Omental fat pad (tissue), 4 donors: ENCODE measurements at places on chromosomes 7 and 10.

DNA sequence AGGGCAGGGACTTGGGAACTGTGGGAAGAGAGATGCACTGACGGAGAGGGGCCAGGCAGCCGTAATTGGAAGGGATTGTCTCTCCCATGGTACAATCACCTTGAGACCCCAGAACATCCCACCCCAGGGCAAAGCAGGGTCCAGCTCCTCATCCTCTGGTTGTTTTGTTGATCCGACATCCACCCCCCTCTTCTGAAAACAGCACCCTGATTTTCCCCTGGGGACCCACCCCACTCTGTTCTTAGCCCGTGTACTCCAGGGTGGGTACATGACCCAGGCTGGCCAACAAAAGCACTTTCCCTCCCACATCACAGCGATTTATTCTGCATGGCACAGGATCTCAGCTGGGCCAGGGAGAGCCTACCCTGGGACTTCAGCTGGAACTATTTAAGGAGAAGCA, 14.1 kb downstream of the PDZD7 start:
- DNase-seq: no peak

DNA sequence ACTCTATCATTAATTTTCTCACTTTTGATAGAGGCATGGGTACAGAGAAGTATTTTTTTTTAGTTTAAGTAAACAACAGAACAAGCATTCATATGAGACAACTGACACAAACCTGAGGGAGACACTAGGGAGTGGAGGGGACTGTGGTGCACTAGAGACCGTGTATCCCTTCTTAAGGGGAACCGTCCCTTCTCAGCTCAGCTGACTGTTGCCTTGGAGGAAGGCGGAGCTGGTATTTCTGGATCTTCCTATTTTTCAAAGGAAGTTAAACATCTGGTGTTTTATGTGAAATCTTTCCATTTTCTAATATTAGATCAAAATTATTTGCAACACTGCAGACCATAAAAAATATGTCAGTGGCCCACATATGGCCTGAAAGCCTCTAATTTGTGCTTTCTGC, 113.6 kb upstream of the MACROH2A2 start:
- DNase-seq: no peak

- no peak for DNase-seq
Observed at GRCh38 chr10:68047554-68048327, 27.3 kb downstream of the HERC4 start.

GRCh38 chr7:154644366-154644765, 358.6 kb downstream of the PAXIP1 start:
- DNase-seq: no peak

- no peak for DNase-seq
Observed at GRCh38 chr10:81215498-81215897, 659.5 kb upstream of the NRG3 start.

- DNase-seq: no peak
Observed at GRCh38 chr7:141158561-141158960, 84.7 kb downstream of the TMEM178B start.

- no peak for DNase-seq
Observed at GRCh38 chr7:12287901-12288300, 76.8 kb downstream of the TMEM106B start.

GRCh38 chr7:140196361-140197217, 19.8 kb upstream of the KDM7A start:
- no peak for DNase-seq

- DNase-seq: no peak
Observed at GRCh38 chr10:62121187-62121530, 147.5 kb downstream of the RTKN2 start.

- no peak for DNase-seq
Observed at GRCh38 chr7:35246819-35247218, 7.1 kb downstream of the TBX20 start.

GRCh38 chr7:21562385-21562784, 19.5 kb downstream of the DNAH11 start:
- no peak for DNase-seq

GRCh38 chr7:92588561-92588960, 1.6 kb downstream of the FAM133B start:
- DNase-seq: no peak

GRCh38 chr7:128053023-128053422, 21.8 kb upstream of the LRRC4 start:
- no peak for DNase-seq

GRCh38 chr7:130493275-130493873, 1.5 kb downstream of the MEST start:
- DNase-seq: no peak
